ENCODE measurements at places on chromosomes 11 and 22.

DNA sequence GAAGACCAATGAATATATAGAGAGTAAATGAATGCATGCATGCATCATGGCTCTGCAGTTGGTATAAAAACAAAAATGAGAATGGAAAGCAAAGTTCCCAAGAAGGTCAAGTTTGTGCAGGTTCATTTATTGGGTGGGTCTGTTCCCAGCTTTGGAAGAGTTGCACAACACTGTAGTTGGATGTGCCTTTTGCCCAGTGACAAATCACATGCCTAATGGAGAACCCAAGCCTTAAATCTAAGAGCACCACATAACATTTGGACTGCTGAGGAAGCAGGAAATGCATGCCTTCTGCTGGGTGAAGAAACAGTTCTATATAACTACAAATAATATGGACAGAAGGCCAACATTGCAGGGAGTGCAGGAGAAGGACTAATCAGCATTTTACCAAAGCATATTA is 30.6 kb downstream of the PRCP start:
- no peak for DNase-seq

GRCh38 chr11:63847363-63847762 is 8.5 kb downstream of the MARK2 start:
- DNase-seq: no peak

- peak; percentile 62 for DNase-seq
Measured at GRCh38 chr11:60899046-60899936, 7.1 kb downstream of the PRPF19 start.

GRCh38 chr11:26960281-26960680 is 33.6 kb upstream of the FIBIN start:
- DNase-seq: no peak

GRCh38 chr11:11558826-11559225 is 63.0 kb downstream of the GALNT18 start:
- DNase-seq: no peak

DNA sequence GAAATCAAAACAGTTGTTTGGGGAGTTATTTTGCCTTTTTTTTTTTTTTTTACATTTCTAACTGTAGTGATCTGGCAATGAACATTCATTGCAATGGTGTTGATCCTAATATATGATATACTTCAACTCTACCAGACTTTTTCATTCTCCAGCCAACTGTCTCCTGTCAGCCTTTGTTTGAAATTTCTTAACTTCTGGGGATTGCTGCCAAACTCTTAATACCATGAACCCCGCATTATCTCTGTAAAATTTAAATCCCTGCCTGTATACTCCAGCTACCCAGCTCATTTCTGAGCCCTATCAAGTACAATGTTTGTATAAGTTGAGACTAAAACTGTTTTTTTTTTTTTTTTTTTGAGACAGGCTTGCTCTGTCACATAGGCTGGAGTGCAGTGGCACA is 280.7 kb downstream of the TTC28 start:
- no peak for DNase-seq

- no peak for DNase-seq
Measured at GRCh38 chr11:103661185-103661584, 375.3 kb upstream of the DDI1 start.

GRCh38 chr11:113331441-113331840 is 17.1 kb downstream of the TTC12 start:
- DNase-seq: no peak

DNA sequence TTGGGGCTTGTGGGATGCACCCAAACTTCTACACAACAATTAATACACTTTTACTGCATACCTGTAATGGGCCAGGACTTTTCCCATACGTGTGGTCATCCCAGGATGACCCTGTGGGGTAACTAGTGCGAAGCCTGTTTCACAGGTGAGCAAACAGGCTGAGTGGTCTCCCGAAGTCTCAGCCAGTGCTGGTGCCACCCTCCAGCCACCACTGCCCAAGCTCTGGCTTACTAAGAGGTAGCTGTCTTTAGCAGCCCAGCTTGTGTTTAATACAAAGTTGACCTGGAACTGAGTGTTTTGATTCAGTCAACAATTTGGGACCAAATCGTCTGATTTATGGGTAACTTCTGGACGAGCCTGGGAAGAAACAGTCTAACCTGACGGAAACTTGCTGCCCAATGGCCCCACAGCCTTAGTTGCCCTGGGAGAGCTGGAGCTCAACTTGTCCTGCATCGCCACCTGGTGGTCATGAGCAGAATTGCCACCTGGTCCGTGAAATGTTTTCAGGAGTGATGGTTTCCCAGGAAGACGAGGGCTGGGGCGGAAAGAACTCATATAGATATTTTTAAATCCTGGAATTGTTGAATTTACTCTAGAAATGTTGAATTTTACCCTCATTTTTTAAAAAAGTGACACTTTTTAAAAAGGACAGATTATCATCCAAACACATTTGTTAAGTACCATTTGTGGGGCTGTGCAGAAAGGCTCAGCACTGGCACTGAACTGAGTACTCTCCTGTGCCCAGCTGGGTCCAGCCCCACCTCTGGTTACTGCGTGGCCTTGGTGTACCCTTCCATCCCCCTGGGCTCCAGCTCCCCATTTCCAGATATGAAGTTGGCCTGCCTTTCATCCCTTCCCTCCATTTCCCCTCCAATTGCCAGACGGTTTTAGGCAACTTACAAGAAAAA is 95.5 kb upstream of the PARVA start:
- peak; percentile 81 for DNase-seq

- peak; percentile 80 for DNase-seq
Measured at GRCh38 chr11:2305140-2305778, 3.4 kb downstream of the TSPAN32 start.

DNA sequence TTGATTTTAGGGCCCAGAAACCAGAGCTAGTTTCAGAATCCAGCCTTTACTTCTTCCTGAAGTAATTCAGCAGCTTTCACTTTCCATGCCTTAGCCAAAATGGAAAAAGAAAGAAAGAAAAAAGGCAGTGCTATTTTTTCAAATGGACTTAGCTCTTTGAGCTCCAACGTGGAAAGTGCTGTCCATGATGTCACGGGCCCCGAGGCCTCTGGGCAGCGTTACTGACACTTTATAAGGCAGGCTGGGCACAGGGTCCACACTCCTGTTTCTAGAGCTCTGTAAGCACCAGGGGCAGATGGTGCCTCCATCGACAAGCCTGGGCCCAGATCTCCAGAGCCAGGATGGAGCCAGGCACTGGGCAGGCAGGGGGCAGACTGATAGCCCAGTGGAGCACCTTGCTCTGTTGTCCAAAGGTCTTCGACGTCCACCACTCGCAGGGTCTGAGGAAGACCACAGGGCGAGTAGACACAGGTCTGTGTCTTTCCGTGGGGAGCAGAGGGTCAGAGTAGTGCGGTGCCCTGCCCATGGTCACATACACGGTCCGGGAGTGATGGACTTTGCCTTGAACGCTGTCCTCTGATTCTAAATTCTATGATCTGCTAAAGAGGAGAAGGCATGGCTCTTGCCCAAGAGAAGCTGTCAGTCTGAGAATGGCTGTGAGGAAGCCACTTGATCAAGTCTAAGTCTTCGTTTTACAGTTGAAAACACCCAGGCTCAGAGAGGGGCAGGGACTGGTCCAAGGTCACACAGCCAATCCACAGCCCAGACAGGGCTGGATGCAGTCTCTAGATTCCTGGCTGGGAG is 22.0 kb upstream of the WNT11 start:
- no peak for DNase-seq

GRCh38 chr11:77619576-77620198 is 17.9 kb downstream of the CLNS1A start:
- DNase-seq: peak; percentile 63

DNA sequence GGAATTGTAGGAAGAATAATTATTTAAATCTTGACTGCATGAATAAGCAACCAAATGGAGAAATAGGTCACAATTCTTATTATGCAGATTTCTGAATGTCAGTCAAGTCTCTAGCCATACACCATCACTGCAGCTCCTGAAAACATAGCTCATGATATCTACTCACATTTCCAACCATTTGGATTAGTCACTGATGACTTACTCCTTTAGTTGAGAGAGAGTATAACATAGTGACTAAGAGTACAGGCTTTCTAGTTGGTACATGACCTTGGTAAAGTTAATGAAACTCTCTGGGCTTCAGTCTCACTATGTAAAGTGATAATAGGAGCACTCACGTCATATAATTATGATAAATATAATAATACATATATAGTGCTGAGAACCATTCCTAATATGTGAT is 265.2 kb downstream of the KCNA4 start:
- DNase-seq: no peak

DNA sequence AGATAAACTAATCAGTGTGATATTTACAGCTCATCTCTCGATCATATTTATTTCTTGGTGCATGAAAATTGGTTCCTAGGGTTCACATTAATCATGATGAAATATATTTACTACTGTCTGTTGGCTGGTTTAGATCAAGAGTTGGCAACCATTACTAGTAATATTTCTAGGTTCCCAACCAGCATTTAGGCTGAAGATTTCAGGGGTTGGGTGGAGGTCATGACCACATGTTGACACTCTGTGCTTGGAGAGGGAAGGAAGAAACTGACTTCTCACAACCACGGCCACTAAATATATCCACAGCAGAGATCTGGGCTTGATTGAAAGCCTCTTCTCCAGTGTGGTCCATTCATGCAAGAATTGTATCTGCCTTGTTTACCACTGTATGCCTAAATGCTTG is 87.9 kb downstream of the ALX4 start:
- DNase-seq: no peak

GRCh38 chr22:49253656-49254055 is 574.0 kb downstream of the BRD1 start:
- no peak for DNase-seq

- DNase-seq: no peak
Measured at GRCh38 chr11:69463181-69463994, 18.1 kb upstream of the LINC01488 start.

- DNase-seq: peak; percentile 79
Measured at GRCh38 chr11:304915-305843, 2.4 kb upstream of the IFITM2 start.

- peak; percentile 31 for DNase-seq
Measured at GRCh38 chr22:50306753-50307749, at the start of gene PLXNB2. TSS of gene PLXNB2 (minus strand) at chr22:50307646. CDS start at chr22:50290584, 17,062 bp downstream.

DNA sequence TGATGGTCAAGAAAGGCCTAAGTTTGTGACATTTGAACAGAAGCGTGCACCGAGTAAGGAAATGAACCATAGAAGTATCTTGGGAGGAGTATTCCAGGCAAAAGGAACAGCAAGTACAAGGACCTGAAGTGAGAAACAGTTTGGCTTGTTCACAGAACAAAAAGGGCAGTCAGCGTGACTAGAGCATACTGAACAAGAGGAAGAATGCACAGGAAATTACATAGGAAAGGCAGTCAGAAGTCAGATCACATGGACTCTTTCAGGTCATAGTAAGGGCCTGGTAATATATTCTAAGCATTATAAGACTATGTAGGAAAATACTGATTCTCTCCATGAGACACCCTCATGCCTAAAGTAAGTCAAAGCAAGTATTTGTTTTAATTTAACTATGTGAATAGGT is 52.3 kb upstream of the GAB2 start:
- DNase-seq: no peak

GRCh38 chr11:18320617-18321016 is 1.3 kb downstream of the HPS5 start:
- no peak for DNase-seq

- peak; percentile 59 for DNase-seq
Measured at GRCh38 chr22:46373159-46373558, 37.6 kb downstream of the TRMU start.

DNA sequence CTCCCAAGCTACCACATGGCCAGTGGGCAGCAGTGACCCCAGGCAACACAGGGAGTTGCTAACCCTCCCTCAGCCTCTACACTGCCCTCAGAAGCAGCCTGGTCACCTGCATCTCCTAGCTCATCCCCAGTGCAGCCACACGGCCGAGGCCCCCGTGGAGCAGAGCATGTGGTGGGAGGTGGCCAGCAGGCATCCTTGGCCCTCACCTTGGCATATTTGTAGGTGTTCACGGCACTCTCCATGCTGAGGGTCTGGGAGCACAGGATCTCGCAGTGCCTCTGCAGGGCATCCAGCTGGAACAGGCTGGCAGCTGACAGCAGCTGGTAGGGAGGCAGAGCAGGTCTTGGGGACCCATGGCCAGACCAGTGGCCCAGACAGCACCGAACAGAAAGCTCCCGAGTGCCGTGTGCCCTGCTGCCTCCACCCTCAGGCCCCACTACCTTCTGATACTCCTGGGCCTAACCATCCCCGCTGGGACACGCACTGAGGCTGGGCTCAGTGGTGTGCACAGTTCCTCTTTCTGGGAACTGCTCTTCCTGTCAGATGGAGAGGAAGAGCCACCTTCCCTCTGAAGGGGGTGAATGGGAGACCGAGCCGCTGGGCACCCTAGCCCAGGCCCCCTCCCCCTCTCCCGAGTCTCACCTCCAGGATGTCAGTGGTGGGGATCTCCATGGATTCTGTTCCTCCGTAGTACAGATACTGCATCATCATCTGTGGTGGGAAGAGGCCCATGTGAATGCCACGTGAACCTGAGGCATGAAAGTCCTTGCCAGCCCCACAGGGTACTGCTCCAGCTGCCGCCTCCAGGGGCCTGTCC is 48.8 kb downstream of the NAT10 start:
- peak; percentile 13 for DNase-seq

GRCh38 chr22:42553475-42554361 is at the start of gene SERHL2:
TSS of gene SERHL2 (plus strand) at chr22:42553956. CDS start at chr22:42554021, 65 bp downstream.
- DNase-seq: peak; percentile 89

DNA sequence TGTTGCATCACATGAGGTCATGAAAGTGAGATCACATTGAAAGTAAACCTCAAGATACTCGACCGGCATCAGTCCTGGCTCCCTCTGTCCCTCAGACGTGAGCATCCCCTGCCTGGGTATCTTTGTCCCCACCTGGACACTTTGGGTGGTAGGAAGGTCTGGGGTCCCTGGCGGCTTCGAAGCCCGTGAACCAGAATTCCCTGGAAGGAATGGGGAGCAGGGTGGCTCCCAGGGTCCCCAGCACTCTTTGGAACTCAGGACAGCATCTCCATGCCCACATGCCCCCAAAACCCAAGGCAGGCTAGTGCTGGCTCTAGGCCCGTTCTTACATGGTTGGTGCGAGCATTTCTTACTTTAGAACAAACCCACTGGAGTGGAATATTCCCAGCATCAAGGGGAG is 7.5 kb downstream of the DERL3 start:
- DNase-seq: no peak

DNA sequence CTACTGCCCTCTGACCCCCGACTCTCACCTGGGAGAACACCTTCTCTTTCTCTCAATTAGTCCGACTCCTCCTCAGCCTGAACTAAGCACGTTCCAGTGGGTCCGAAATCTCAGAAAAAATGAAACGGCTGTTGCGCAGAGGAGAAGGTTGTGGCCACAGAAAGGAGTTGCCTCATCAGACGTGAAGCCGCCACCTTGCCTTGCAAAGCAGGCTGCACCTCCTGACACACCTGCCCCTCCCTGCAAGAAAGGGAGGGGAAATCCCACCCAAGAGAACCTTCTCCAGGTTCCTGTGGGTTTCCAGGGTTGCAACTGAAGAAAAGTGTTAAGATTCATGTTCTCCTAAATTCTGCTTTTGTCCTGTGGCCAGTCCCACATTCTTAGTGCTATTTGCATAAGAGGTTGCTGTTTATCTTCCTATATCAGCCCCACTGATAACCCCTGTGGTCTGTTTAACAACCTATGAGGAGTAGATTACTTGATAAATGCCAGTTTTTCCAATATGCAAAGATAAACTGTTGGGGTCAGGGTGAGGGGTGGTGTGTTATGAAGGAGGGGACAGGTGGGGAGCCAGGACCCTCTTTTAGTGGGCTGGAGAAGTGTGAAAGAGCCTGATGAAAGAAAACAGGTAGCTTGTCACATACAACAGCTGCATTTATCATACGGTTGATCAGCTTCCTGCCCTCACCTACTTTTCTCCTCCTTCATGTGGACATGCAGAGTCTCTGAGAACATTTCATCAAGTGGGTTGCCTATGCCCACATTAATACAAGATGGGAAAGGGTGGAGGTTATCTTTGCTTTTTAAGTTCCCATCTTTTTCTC is 18.2 kb downstream of the ZBTB16 start:
- peak; percentile 55 for DNase-seq
